Central memory CD8-positive, alpha-beta T cell (primary cell): ENCODE measurements at places on chromosomes 6 and 20.
A peak's percentile ranks its signal among the peaks of the same experiment; 100 is the strongest.

DNA sequence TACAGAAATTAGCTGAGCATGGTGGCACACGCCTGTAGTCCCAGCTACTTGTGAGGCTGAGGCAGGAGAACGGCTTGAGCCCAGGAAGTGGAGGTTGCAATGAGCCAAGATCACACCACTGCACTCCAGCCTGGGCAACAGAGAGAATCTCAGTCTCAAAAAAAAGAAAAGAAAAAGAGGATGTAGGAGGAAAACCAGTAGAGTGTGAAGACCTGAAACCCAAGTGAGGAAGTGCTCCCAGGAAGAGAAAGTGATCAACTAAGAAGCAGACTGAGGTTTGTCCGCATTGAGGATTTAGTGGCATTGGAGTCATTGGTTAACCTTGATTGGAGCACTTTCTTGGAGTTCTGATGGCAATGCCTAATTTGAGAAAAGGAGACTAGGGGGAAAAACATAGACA lies 20.6 kb upstream of the TASP1 start:
- no peak for DNase-seq
- no peak overlapping the region for H3K27ac ChIP-seq
- peaks cover 57% of the 10 kb centered on the region for H3K27me3 ChIP-seq
- no peaks in the 10 kb centered on the region for H3K36me3 ChIP-seq

- no peaks in the 10 kb centered on the region for H3K27me3 ChIP-seq
- peaks cover 86% of the 10 kb centered on the region for H3K4me1 ChIP-seq
- peak overlapping the region; percentile 97 for H3K4me3 ChIP-seq
- peak overlapping the region; percentile 100 for H3K27ac ChIP-seq
- DNase-seq = no peak
Measured at GRCh38 chr6:32844839-32845383, 1.1 kb upstream of the PSMB8 start.

GRCh38 chr6:158686791-158687381 lies 37.0 kb downstream of the SYTL3 start:
- peak; percentile 62 for DNase-seq
- peak overlapping the region; percentile 74 for H3K4me3 ChIP-seq
- no peaks in the 10 kb centered on the region for H3K27me3 ChIP-seq
- peak overlapping the region; percentile 94 for H3K27ac ChIP-seq
- peaks cover 50% of the 10 kb centered on the region for H3K4me1 ChIP-seq

DNA sequence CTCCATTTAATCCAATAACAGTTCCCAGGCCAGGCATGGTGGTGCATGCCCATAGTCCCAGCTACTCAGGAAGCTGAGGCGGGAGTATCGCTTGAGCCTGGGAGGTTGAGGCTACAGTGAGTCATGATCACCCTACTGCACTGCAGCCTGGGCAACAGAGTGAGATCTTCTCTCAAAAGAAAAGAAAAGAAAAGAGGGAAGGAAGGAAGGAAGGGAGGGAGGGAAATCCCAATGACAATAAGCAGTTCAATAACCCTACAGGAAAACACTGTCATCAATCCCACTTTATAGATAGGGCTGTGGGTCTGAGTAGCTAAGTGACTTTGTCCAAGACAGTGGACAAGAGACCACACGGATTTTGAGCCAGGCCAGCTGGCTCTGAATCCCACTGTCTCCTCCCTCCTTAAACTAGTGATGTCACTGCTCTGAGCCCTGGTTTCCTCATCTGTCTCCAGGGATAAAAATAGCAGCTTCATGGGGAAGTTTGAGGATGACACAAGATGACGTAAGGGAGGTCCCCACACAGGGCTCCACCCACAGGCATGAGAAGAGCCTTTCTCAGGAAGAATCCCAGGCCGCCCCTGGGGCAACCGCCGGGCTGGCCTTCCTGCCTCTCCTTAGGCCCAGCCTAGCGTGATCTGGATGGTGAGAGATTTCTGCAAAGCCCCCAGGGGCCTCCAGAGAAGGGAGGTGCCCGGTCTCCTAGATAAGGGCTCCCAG lies 7.2 kb upstream of the TRIB3 start:
- H3K36me3 ChIP-seq = no peaks in the 10 kb centered on the region
- DNase-seq = no peak
- H3K4me1 ChIP-seq = no peaks in the 10 kb centered on the region
- H3K27me3 ChIP-seq = peaks cover 7% of the 10 kb centered on the region
- H3K27ac ChIP-seq = no peak overlapping the region

DNA sequence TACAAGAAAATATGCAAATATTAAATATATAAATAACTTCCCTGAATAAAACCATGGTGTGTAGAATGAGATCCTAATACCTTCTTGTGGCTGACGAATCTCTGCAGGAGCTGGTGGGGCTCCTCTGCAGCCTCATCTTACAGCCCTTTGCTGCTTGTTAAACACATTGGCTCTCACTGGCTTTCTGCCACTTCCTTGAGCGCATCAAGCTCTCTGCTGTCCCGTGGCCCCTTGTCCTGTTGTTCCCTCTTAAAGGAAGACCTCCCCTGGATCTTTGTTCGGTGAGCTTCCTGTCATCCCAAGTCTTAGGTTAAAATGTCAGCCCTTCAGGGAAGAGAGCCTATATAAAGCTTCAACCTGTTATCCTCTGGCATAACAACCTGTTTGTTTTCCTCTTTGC lies 519.6 kb downstream of the DOK5 start:
- no peak overlapping the region for H3K27ac ChIP-seq
- no peak for DNase-seq
- H3K4me1 ChIP-seq = no peaks in the 10 kb centered on the region
